ENCODE measurements at places on chromosomes 5 and 9.

DNA sequence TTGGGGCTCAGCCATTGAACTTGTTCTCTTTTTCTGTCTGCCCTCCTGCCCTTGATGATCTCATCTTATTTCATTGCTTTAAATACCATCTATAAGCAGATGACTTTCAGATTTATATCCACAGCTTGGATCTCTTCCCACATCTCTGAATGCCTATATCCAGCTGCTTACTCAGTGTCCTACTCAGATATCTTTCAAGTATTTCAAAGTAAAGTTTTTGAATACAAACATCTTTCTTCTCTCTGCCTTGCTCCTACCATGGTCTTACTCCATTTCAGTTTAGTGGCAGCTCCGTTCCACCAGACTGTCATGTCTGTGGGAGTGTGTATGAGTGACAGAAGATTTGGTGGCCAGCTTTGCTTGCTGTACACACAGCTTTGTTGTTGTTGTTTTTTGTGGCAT is 59.7 kb downstream of the ERBIN start:
- no peak for DNase-seq

- DNase-seq, result no peak
These were observed 172.7 kb upstream of the RFX3 start for GRCh38 chr9:3698531-3698930.

- no peak for DNase-seq
These were observed 276.0 kb upstream of the TMEM161B start for GRCh38 chr5:88544671-88545070.

DNA sequence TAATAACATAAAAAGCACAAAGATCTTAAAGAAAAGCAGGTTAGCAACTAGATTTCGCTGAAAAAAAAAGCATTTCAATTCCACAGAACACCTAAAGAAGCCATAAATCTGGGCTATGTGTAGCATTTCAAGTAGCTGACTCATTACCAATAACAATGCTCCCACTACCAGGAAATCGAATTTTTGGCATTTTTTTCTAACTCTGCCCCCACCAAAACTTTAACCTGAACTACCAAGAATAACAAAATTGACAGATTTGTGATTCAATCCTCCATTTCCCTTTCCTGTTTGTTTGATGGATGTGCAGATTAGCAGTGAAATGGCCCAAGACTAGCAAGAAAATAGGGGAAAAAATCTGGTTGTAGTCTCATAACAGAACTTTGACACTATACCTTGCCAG is 180.2 kb downstream of the RASEF start:
- no peak for DNase-seq

- DNase-seq, result no peak
These were observed 3.9 kb upstream of the PLPP1 start for GRCh38 chr5:55538661-55539060.

DNA sequence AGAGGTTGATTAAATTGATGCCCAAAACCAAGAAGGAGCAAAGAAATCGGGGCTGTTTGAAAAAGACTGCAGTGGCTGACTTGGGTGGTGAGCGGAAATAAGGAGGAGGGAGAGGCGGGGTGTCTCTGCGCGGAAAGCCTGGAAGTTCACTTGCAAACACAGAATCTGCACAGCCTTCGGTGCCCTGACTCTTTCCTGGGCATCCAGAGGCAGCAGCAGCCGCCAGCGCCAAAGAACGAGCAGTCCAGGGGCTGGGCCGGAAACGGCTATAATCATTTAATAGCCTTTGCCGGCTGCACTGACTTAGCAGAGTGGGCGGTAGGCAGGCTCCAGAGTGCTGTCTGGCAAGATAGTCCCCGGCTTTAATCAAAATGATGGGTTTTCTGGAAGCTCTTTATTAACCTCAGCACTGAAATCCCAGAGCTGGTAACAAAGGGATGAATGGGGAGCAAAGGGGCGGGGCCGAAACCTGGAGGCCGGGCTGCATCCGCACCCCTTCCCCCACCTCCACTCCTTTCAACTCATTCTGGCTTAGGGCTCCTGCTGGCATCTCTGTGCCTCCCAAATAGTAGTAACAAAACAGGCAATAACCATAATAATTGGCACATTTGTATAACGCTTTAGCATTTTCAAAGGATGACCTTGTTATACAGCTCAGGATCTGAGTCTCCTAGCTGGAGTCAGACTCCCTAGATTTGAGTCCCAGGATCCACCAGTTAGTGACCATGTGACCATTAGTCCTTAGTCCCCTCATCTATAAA is 35.7 kb downstream of the PCDHAC2 start:
- no peak for DNase-seq

DNA sequence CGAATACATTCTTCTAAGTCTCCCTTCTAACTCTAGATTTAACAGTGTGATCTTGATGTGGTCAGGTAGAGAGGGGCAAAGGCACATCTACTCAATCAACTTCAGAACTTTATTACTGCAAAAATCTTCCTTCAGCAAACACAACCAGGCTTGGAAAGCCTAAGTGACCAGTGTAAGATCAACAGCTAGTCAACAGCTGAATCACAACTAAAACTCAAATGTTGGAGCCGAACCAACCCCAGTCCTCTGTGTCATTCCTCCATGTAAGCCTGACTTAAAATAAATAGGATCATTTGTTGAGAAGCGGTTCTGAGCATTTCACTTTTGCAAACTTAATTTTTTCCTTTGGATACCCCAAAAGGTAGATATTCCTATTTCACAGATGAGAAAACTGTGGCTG is 352.7 kb downstream of the EBF1 start:
- DNase-seq, result no peak

DNA sequence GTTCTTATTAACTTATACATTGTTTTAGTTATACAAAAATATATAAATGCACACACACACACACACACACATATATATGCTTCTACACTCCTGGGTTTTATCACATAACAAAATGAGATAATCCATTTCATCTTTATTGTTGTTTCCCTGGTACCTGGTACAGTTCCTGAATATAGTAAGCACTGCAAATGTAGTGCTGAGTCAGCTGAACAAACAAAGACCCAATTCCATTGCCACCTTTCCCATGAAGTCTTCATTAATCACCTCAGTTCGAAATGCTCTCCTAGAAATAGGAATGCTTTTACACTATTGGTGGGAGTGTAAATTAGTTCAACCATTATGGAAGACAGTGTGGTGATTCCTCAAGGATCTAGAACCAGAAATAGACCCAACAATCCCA is 13.4 kb upstream of the PTAR1 start:
- no peak for DNase-seq

GRCh38 chr5:50968356-50969149 is 302.1 kb downstream of the PARP8 start:
- DNase-seq, result no peak

DNA sequence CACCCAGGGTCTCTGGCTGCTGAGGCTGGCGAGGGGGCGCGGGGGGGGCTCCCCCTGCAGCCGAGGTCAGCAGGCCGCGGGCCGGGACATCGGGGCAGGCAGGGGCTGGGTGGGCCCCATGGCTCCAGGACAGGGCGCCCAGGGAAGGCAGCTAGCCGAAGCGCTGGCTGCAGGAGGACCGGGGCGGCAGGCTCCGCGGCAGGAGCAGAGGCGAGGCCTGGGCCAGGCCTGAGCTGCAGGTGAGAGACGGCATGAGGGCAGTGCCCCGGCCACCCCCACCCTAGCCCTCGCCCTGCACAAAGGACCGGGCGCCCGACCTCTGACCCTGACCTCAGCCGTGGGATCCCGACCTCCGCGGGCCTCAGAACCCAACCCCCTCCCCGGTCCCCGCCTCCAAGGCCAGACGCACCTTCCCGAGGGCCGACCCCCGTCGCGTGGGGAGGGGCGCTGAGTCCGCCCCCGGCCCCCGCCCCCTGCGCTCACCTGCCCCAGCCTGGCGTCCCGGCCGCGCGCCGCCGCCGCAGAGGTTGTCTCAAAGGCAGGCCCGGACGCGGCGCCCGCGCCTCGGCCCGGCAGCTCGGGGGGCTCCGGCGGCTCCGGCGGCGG is 431 bp downstream of the RNF208 start:
- no peak for DNase-seq

- DNase-seq, result no peak
These were observed 1.6 kb upstream of the ASPN start for GRCh38 chr9:92483627-92484545.

DNA sequence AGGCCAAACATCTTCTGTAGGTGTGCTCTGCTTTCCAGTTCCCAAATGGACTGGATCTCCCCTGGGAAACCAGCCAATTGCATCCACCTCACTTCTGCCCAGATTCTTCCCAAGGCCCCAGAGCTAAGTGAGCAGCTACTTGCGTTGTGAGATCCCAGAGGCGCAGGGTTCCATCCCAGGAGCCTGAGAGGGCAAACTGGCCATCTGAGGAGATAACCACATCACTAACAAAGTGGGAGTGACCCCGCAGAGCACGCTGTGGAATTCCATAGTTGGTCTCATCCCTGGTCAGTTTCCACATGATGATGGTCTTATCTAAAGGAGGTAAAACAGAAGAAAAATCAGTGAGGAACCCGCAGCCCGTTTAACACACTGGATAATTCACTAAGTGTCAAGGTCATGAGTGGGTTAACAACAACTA is 1.7 kb downstream of the RACK1 start:
- DNase-seq, result no peak

GRCh38 chr5:165305596-165305995 is 1800.2 kb downstream of the MAT2B start:
- DNase-seq, result no peak

GRCh38 chr9:132424857-132425674 is 15.1 kb downstream of the CFAP77 start:
- no peak for DNase-seq

- no peak for DNase-seq
These were observed 244.4 kb downstream of the RFX3 start for GRCh38 chr9:3281399-3281798.

DNA sequence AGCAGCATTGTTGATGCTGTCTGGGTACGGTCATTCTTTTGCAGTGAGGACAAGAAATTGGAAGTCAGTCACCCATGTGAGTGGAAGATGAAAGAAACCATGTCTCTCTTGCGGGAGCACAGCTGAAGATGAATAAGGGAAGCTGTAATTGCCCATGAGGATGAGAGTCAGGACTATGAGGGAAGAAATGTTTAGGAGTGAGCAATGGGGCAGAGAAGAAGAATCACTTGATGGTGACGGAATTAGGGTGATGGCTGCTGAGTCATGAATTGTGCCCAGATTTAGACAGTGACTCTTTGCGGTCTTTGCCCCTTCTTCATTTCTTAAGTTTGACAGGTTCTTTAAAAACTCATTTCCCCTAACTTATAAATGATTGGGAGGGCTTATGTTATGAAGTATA is 183.3 kb downstream of the MAST4 start:
- no peak for DNase-seq

- no peak for DNase-seq
These were observed 49.8 kb downstream of the FGF1 start for GRCh38 chr5:142636093-142636492.

Data from activated naive CD4-positive, alpha-beta T cell treated with Interleukin-2 at 50 U/mL for 16 hours (primary cell).